Spleen (tissue), 13 donors: ENCODE measurements at places on chromosomes 11 and 22. TPM values are rescaled to one million over a fixed set of nuclear protein-coding genes. Genes with fewer than 3 reads are reported as not detected.

DNA sequence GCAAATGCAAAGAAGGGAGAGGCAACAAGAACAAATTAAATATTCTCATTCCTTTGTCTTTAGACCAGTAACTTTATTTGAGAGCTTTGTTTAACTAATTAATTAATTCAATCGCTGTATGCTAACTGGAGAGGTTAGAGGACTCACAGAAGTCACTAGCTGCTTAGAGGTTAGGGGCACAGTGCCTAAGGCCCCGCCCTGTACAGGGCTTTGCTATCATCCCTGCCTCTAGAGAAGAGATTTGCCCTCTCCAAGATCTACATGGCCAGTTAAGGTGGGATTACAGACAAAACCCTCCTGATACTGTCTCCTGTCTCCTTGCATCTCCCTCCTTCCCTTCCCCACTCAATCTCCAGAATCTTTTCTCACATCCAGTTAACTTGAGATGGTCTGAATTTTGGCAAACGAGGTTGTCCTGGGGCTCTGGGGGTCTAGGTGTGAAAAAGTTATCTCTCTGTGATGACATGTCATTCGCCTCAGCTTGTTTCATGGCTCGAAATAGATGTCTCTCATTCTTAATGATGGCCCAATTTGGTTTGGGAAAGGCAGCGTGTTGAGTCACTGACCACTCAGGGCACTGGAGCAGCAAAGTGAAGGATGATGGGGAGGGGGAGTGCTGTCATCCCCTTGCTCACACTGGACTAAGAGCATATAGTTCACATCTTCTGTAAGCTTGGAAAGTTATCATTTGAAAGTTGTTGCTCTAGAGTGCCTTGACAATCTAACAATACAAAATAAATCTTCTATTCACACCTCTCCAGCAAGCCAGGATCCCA is 190.9 kb downstream of the KIRREL3 start:
- DNase-seq, result no peak

GRCh38 chr11:35099278-35100012 is 39.5 kb upstream of the CD44 start:
- no peak for DNase-seq

GRCh38 chr22:20550851-20551744 is 43.7 kb downstream of the MED15 start:
- DNase-seq, result peak; percentile 82

DNA sequence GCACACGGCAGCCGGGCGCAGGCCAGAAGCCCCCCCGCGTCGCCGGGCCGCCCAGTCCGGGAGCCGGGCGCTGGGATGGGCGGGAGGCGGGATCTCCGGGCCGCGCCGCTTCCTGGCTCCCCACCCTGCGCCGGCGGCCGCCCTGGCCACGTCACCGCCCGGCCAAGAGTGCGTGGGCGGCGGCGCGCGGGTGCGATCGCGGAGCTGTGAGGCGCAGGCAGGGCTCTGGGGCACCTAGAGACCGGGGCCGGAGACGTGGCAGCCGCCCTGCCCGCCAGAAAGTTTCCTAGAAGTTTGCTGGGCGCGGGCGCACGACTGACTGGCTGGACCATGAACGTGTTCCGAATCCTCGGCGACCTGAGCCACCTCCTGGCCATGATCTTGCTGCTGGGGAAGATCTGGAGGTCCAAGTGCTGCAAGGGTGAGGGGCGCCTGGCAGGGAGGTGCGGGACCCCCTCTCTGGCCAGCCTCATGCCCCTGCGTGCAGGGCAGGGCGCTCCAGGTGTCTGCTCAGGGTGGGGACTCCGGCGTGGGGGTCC is at the start of gene KDELR3:
Gene KDELR3, plus strand, starts transcription at position 193 of the 539 bp plus-strand sequence. Its CDS starts 138 bp downstream, at position 331.
- DNase-seq, result peak; percentile 79

DNA sequence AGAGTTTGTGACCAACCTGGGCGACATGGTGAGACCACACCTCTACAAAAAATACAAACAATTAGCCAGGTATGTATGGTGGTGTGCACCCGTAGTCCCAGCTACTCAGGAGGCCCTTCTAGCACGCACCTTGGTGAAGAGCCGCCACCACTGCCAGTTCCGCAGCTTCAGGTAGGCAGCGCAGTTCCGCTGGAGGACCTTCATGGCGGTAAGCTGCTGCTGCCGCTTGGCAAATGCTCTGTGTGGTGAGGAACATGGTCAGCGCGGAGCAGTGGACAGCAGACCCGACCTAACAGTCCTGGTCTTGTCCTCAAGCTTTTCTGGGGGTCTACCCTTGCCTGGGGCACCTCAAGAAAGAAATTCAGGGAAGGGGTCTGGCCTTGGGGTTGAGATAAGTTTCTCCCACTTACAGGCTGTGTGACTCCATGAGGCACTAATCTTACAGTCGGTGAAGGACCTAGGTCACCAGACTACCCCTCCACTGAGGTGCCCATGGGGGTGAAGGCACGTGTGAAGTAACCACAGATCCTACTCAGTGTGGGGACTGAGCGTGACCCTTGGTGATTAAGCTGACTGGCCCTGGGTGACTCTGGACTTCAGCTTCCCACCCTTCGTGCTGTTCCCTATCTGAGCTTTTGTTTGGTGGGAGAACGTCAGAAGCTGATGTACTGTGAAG is 49.6 kb downstream of the APOL1 start:
- no peak for DNase-seq

PHF5A gene
- 30.2 TPM for total RNA-seq

GRCh38 chr11:65454696-65455456 is 32.3 kb downstream of the NEAT1 start:
- DNase-seq, result peak; percentile 95

GRCh38 chr11:102345904-102346303 is 1.1 kb upstream of the BIRC2 start:
- DNase-seq, result no peak

PRG3 gene
- total RNA-seq, result 1.7 TPM
